ENCODE measurements at places on chromosomes 12 and 14.

DNA sequence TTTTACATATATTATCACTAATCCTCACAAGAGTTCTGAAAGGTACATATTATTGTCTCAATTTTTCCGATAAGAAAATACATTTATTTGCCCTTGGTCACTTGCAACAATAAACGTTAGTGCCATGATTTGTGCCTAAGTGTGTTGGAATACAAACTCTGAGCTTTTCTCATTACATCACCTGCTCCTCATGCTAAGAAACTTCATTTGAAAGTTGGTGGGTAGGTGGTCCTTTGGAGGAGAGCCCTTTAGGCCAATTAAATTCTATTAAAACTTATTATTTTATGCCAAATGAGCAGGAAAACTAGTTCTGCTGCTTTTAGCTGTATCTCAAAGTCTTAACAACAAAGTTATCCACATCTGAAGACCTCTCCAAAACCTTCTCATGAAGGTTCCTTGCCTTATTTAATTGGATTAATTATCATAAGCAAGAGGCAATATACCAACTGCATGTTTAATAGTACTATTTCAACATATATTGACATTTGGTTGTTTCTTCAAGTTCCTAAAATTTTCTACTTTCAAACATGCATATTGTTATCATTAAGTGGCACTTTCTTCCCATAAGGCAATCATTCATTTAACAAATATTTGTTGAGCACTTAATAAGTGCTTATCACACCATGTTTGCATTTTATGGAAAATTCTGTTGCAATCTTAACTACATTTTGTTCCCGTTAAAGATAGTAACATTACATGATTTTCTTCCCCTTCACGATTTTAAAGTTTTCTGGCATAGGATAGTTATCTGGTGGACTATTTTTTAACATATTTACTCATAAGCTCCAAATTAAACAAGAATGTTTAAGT lies 40.1 kb upstream of the LRRK2 start:
- DNase-seq = no peak

DNA sequence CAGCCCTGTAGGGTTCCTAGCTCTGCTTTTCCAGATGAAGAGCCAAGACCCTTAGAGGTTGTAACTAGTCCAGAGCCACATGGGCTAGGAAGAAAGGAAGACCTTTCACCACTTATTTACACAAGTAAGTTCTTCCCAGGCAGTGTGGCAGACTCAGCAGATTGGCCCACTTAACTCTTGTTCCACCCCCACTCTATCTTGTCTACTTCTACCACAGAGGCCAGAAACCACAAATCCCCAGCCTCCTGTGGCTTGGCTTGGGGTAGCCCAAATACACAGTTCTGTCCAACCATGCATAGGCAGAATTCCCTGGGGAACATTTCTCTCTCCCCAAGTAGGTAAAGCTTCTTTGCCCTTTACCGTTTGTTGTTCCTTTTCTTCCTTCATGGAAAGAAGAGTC lies 383.5 kb downstream of the RGS6 start:
- DNase-seq = no peak

DNA sequence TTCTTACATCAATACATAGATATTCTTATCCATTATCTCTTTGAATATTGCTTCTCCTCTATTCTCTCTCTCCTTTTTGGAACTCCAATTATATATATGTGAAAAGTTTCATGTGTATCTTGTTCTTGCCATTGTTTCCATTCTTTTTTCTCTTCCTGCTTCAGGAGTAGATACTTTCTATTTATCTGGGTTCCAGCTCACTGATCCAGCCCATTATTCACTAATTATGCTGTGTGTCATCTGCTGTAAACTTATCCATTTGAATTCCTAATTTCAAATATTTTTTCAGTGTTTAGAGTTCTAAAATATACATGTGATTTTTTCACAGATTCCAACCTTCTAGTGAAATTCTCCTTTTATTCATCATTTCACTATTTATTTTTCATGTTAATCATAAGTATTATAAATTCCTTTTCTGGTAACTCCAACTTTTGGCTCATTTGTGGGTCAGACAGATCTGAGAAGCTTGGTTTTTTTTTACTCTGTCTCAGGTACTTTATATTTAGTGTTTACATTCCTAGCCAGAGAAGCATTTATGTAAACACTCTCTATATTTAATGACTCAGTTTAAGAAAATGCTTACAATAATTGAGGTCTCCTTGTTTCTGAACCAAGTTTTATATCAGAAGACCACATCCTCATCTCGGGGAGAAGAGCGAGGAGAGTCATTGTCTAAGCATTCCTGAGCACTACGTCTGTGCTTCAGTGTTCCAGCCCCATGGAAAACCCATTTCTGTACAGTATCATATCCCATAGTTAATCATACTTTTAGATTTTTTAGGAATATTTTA lies 15.9 kb upstream of the AMIGO2 start:
- no peak for DNase-seq

GRCh38 chr14:93073358-93073707 lies 42.4 kb downstream of the ITPK1 start:
- DNase-seq = no peak

DNA sequence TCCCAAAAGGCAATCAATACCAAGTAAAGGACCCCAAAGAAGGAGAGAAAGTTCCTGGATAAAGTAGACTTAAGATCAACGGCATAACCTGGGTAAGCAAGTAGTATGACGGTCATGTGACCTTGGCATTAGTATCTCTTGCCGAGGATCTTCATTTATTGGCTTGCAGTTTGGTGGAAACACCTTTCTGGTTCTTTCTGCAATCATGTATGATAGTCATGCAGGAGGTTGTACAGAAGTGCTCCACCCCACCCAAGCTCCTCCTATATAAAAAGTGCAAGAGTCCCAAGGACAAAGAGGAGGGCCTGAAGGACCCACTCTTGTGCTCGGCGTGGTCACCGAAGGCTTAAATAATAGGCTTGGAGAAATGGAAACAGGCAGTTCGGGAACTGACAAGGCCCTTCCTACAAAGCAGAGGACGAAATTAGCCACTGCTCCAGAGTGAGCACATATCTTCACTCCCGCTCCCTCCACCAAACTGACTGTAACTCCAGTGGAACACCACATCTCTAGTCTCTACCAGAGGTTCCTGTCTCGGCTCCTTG lies 750 bp downstream of the CS start:
- no peak for DNase-seq

DNA sequence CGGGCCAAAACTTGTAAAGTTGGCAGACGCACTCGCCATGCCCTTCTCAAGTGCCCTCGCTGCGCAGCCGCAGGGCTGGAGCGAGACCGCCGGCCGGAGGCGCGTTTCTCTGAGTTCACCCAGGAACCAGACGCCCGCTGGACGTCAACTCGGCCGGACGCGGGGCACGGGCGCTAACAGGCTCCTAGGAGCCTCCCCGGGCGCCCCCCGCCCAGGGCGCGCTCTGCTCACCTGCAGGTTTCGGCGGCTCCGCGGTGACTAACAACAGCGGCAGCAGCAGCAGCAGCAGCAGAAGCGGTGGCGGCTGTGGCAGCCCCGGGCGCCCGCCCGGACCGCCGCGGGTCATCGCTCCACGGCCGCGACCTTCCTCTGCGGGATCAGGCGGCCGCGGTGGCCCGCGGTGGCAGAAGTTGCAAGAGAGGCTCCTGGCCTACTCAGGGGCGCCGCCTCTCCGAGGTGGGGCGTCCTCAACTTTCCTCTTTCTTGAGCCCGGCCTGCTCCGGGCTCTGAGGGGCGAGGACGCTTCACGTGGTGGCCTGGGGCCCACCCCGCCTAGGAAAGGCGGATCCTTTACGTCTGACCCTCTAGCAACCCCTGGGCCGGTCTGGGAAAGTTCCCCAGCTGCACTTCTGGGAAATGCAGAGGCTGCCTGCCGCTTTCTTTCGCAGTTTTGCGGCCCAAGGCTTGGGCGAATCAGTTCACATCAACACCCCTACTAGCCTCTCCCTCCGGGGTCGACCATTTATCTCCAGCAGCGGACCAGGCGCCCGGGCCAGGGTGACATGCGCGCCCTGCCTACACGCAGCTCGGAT lies at the start of gene PLBD1:
Gene PLBD1 (minus strand): TSS at position 533 of the 812 bp plus-strand sequence. CDS start 187 bp downstream, at position 346.
- no peak for DNase-seq

GRCh38 chr12:92108651-92109050 lies 37.0 kb downstream of the BTG1 start:
- DNase-seq = no peak

GRCh38 chr14:100679707-100680438 lies 46.8 kb upstream of the DLK1 start:
- DNase-seq = peak; percentile 51

DNA sequence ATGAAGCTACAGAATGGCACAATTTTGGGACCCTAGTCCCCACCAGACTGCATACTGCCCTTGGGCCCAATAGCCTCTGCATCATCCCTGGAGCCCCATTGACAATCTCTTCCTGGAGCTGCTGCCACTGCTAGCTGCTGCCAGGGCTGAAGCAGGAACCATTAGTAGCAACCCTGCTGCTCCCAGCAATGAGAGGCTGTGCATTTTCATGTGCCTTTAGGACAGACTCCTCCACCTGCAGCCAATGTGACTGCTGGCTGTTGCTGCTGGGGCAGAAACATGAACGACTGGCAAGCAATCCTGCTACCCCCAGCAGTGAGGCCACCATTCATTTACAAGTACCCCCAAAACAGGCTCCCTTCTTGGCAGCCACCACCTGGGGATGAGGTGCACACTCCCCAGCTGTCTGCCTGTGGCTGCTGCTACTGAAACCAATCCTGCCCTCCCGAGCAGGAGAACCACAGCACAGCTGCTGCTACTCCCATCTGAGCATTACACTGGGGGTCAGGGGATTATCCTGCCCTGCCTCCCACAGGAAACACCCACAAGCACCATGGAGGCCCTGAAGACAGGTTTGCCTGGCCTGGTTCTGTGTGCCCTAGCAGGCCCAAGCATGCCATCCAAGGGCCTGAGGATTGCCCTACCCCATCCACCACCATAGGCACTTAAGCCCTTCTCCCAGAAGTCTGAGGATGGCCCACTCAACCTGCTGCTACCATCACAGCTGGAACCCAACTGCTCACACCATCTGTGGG lies 181.0 kb downstream of the MYRFL start:
- DNase-seq = no peak

- DNase-seq = no peak
Observed at GRCh38 chr12:2214411-2214810, 161.6 kb downstream of the CACNA1C start.

- DNase-seq = no peak
Observed at GRCh38 chr12:52070185-52070925, 577 bp downstream of the ATG101 start.

GRCh38 chr14:31508135-31508534 lies 20.3 kb upstream of the GPR33 start:
- DNase-seq = no peak

- DNase-seq = no peak
Observed at GRCh38 chr12:22254478-22254877, 80.0 kb downstream of the ST8SIA1 start.

GRCh38 chr14:36238666-36239363 lies 62.3 kb upstream of the PTCSC3 start:
- DNase-seq = peak; percentile 61

DNA sequence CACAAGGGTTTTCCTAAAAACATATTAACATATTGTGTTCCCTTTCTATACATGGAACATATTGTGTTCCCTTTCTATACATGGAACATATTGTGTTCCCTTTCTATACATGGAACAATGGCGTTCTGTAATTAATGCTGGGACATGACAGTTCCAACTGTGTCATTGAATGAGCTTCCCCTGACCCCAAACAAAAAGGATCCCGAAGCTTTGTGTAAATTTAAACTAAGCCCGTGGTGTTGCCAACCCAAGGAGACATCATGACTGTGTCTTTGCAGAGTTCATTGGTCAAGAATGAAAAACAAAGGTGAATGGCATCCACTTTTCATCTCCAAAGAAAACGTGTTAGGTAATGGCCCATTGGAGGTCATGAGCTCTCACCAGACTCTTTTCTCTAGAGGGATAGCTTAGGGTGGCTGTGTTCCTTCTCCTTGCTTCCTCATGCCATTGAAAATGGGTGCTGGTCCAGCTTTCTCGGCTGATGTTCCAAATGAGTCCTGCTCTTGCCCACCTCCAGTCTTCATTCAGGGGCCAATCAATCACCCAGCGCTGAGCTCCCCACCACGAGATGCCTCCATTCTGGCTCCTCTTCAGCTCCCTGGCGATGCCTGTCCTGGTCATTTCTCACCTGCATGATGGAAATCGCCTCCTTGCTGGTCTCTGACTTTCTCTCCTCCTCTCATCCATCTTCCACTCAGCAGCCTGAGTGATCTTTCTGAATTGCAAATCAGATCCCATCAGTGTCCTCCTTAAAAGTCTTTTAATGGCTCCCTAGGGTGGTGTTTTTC lies 156.1 kb downstream of the VRK1 start:
- DNase-seq = no peak

- no peak for DNase-seq
Observed at GRCh38 chr12:105906561-105906960, 232.2 kb downstream of the NUAK1 start.

- DNase-seq = peak; percentile 6
Observed at GRCh38 chr14:61203081-61203753, 77.9 kb downstream of the TMEM30B start.

DNA sequence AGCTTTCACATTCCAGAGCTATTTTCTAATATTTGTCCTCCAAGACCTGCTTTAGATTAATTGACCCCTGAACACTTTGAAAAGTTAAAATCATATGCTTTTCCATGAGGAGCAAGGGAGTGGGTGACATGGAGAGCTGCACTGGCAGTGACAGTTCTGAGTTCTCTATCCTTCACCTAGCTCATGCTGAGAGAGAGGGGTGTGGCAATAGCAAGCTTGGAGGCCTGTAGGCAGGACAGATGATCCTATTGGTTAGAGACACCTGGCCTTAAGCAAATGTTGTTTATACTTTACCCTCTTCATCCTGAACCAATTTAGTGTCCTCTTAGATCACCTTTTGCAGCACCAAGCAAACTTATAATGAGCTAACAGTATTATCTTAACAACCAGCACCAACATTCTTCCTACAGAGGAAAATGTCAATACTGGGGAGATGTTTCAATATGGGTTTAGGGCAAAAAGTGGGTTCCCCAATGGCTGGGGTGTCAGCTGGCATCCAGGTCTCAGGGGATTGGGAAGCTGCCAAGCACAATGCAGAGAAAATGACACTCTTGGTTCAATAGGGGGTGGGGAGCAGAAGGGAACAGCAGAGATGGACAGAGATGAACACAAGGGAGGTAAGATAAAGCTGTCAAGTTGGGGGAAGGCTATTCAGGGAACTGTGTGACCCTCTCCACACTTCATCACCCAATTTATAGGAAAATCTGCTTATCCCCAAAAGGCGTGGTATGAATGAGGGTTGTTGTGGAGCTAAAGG lies 37.0 kb upstream of the PPM1H start:
- DNase-seq = no peak

DNA sequence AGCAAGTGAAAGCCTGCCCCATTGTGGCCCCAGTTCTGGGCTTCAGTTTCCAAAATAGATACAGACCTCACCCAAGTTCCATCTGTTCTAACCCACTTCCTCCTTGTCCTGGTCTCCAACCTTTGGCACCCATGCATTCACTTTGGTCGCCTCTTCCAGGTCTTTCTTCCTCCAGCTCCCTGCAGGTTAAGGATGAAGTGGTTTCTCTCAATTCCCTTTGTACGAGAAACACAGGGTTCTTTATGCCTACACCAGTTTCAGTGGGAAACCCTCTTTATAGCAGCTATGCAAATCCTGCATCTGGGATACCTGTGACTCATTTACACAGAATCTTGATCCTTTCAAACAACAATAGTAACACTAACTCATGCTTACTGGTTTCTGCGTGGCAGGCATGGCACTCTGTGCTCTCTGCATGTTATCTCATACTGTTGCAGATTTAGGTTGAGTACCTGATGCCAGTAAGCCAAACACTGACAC lies 110.6 kb upstream of the AMIGO2 start:
- DNase-seq = no peak
